Activated effector memory CD4-positive, alpha-beta T cell treated with Interleukin-2 at 50 U/mL for 16 hours (primary cell): ENCODE measurements at places on chromosomes 3 and 15.

GRCh38 chr15:100253640-100254039, 88.1 kb downstream of the ADAMTS17 start:
- no peak for DNase-seq

DNA sequence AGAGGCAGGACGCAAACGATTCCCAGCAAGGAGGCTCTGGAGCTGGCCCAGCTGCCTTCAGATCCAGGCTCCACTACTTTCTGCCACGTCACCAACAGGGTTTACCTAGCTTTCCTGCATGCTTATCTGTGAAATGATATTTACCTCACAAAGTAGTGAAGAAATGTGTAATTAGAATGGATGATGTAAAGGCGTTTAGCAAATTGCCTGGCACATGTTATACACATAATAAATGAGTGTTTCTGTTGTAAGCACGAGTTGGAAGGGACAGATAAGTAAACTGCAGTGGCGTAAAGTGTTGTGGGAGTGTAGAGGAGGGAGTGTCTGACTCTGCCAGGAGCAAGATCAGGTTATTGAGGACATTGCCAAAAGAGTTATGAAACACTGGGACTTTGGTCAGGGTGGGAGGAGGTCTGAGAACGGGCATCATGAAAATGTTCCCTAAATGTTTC, 3.5 kb upstream of the CHAC1 start:
- DNase-seq: no peak

DNA sequence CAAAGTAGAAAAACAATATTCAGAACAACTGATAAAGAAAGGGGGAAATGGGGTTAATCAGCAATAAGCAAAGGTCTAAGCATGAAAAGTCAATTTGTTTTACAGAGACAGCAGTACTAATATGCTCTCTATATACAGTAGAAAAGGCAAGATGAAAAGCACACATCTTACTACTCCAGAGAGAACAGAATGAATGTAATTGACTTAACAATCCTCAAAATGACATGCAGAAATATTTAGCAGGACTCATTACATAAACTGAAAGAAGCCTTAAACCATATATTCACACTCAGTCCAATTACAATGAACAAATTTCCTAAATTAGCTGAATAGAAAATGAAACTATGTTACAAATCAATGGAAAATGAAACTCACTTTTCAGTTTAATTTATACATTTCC, 319.8 kb downstream of the SUCLG2 start:
- DNase-seq: no peak

DNA sequence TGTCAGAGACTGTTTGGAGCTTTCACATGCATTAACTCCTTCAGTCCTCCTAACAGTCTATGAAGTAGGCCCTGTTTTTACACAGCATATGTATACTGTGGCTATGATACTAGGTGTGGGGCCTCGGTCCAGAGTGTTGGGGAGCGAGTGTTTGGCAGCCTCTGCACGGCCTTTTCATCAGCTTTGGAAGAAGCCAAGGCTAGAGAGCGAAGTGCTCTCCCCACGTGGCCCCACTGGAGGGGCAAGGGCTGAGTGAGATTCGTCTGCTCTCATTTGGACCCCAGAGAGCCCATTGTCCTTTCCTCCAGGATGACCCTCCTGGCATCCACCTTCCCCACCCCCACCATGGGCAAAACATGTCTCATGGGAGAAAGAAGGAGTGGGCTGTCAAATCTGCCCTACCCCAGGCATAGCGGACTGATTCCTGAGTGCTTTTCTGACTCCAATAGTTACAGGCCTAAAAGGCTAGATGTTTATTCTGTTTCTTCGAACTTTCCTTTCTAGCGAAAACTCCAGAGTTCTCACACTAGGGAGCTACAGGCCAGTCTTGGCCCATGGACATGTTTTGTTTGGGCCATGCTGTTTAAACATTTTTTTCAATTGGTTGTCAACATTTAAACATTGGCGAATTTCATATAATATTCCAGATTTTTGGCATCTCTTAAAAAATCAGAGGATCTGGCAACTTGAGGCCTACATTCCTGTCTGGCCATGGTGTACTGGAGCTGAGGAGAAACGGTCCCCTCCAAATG, 76.0 kb downstream of the EEFSEC start:
- DNase-seq: no peak

- no peak for DNase-seq
Measured at GRCh38 chr3:187193181-187193580, 4.1 kb upstream of the RTP1 start.

DNA sequence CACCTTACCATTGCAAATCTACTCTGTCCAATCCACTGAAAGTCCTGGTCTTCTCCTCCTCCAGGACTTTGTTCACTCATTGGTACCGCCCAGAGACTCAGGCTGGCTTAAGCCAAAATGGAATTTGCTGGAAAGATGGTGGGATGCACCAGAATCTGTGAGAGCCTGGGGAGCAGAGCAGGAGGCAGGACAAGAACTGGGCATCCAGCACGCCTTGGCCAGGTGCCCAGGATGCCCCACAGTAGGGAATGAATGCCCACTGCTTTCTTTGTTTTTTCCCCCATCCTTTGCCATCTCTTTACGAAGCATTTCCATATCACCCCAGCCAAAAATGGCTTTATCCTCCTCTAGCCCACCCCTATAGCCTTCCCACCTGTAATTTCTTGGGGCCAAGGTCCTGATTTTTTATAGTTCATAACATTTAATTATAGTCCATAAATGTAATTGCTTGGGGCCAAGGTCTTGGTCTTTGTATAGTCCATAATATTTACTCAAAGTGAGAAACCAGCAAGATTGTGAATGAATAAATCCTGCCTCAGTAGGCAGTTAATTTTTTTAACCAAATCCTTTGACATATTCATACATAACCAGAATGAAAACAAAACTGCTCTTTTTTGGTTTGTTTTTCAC, 23.3 kb upstream of the IREB2 start:
- no peak for DNase-seq

GRCh38 chr15:64122936-64123351, 27.2 kb downstream of the SNX1 start:
- no peak for DNase-seq

- no peak for DNase-seq
Measured at GRCh38 chr3:8239718-8240695, 261.6 kb upstream of the LMCD1 start.

- no peak for DNase-seq
Measured at GRCh38 chr3:167160781-167161180, 219.3 kb downstream of the ZBBX start.

GRCh38 chr3:194800002-194800401, 114.3 kb downstream of the FAM43A start:
- DNase-seq: no peak

GRCh38 chr15:80170596-80170995, 17.8 kb downstream of the FAH start:
- DNase-seq: no peak

DNA sequence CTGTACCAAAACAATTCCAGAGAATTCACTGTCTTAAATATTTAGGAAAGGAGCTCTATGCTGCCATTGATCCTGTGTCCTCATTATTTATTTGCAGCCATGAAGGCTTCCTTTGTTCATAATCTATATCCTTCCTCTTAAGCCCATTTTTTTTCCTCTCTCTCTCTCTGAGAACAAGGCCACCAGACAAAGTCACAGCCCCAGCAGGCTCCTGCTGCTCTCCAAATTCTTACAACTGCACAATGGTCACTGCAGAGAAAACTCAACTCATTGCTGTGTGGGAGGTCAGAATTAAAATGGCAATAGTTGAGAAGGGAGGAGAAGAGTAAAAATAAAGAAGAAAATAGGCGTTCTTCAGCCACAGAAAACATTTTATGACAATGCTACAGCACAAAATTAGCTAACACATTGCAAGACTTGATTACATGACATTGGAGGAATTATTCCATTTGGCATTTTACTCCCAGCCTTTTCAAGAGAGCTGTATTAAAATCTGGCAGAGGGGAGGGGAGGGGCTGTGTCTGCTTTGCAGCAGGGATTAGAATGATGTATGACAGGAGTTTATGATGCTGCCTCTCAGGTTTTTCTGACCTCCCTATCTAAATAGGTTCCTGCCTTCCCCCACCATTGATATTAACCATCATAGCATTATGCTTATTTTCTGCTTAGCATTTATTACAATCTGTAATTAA, 399.7 kb upstream of the THBS1 start:
- no peak for DNase-seq

DNA sequence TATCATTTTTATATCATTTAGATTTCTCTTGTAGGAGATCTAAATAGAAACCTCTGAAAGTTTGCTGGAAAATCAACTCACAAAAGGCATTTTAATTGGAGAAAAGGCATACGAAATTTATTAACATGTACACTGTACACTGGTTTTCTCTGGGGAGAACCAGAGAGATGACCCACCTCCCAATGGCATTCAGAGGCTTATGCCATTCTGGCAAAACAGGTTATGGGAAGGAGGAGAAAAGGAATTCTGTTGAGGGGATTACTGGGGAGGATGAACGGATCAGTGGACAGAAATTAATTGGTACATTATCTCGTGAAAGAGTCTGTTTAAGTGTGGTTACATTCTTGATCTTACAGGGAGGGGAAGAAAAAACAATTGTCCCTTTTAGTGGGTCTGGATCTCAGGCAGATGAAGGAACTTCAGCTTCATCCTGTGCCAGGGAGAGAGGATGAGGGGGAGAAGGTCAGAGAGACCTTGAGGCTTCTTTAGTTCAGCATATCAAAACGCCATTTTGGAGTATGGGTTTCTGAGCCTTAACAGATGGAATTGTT, 16.5 kb downstream of the RAB11A start:
- DNase-seq: no peak

- DNase-seq: no peak
Measured at GRCh38 chr3:12894629-12895028, 53.3 kb upstream of the RPL32 start.

- no peak for DNase-seq
Measured at GRCh38 chr3:170760174-170760526, 109.8 kb downstream of the RPL22L1 start.

DNA sequence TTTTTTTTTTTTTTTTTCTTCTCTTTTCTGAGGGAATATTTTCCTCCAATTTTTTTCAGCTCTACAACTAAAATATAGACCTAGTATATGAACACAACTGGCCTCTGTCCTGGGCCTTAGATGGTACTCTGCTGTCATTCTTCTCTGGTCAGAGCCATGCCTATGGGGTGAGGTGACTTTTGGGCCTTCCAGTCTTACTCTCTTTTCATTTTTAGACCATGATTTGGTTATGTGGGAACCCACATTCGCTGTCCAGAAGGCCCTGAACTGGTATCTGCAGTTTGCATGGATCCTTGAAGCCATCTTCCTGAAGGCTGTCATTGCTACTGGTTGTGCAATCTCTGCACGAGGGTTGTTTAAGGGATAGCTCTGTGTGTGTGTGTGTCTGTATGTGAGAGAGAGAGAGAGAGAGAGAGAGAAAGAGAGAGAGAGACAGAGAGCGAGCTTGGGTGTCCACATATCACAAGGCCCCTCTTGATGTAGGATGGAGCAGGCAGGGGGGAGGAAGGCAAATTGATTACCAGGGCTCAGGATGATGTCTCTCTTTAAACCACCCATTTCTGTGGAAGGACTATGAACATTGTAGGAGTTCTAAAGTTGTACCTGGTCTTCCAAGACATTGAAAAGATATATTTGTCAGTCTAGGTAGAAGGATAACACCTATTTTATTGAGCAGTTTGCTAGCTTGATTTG, 6.9 kb downstream of the TGFBR2 start:
- no peak for DNase-seq

DNA sequence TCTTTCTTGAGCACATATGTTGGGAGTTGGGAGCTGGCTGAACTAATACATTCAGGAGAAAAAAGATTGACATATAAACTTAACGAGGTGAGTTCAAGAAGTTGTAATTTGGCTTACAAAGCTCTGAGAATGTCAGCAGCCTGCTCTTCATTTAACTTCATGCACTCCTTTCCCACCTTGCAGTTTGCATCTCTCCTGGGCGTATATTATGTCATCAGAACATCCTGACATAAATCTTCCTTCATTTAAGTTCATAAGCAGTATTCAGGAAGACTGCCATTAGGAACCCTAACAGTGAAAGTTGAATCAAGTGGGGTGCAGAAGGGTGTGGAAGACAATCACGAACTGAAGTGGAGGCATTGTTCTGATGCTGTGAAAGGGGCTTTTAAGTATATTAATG, 288.1 kb downstream of the ARPP21 start:
- DNase-seq: no peak

DNA sequence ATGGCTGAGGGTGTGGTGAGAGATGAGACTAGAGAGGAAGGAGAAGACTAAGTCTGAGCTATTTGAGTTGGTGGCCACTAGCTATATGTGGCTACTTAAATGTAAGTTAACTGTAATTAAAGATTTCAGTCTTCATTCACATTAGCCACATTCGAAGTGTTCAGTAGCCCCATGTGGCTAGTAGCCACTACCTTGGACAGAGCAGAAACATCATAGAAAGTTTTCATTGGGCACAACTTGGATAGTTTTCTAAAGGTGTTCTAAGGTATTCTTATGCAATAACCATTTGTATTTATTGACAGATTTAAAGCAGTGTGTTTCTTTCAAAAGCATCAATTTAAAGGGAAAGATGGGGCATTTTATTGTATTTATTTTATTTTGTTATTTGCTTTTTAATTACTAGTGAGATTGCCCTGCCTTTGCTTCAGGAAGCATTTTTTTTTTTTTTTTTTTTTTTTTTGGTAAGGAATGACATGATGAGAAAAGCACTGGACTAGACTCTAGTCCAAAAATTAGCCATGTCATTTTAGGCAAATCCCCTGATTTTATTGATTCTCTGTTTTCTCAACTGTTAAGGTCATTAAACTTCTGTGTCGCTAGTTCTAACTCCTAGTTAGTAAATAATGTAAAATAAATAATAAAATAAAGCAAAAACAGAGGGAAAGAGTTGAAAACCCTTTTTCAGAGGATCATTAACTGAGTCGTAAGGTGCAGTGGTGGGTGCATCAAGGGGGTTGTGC, 153.0 kb upstream of the ROBO2 start:
- DNase-seq: no peak

DNA sequence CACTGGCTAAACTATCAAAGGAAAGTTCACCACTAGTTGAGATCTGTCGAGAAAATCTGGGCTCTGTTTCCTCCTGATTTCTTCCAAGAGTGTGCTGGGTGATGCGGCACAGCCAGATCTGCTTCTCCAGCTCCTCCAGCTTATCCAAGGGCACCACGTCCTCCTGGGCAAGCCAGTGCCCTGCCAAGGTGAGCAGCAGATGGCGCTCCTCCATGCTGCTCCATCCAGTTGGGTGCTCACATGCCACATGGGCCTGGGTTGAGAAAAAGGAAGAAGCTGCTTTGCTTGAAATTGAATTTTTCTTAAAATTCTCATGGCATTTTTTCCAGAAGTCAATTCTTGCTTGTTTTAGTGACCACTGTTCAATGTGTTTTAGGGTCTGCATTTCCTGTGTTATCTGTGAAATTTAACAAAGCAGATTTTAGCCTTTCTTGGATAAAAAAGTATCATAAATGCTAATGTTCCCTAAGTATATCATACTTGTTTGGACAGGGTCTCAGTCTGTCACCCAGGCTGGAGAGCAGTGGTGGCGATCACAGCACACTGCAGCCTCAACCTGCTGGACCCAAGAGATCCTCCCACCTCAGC, 47.3 kb downstream of the EIF3J start:
- peak; percentile 51 for DNase-seq
